NCI-H2029 treated with DMSO at 0.1 percent for 48 hours (cell line): ENCODE measurements at places on chromosomes 5 and 9.
A peak's percentile ranks its signal among the peaks of the same experiment; 100 is the strongest.

DNA sequence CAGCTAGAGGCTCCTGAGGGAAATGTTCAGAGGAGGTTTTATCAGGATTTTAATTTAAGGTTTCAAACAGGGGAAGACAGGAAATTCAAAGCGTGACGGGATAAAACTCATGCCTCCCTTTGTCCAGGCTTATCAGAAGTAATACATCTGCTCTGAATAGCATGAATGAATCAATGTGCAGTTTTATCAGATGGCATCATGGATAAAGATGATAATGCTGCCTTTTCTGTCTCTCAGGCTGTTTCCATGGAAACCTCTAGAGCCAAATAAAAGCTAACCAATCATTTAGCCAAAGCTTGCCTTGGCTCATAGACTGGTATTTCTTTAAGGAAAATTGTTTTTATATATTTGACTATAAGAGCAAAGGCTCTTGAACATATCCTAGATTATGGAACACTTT is 16.4 kb downstream of the MFAP3 start:
- no peak for DNase-seq

- no peak for DNase-seq
Observed at GRCh38 chr5:40223884-40224402, 455.8 kb upstream of the PTGER4 start.

DNA sequence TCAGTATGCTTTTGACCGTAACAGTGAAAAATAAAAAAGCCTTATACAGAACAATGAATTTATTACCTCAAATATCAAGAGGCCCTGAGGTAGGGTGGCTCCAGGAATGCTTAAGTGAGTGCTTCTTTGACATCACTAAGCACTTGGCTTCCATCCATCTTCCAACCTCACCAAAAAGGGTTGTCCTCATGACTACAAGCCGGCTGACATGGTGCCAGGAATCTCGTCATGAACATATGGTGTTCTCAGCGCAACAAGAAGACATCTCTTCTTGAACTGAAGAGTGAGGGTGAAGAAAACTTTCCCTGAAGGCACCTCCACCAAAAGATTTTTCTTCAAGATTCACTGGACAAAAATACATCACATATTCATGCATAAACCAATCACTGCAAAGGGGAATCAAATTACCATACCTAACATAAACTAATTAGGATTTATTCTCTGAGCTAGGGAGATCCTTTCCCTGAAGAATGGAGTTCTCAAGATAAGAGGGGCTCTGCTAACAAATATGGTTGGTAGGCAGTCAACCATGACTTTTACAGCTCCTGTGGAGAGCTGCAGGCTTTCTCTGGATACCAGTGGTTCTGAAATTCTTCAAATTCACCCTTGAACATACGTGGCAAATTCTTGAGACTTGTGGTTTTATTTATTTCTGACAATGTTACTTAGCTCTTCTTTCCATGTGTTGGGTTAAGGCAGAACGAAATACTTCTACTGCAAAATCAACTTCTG is 49.5 kb downstream of the AGXT2 start:
- peak; percentile 30 for DNase-seq

DNA sequence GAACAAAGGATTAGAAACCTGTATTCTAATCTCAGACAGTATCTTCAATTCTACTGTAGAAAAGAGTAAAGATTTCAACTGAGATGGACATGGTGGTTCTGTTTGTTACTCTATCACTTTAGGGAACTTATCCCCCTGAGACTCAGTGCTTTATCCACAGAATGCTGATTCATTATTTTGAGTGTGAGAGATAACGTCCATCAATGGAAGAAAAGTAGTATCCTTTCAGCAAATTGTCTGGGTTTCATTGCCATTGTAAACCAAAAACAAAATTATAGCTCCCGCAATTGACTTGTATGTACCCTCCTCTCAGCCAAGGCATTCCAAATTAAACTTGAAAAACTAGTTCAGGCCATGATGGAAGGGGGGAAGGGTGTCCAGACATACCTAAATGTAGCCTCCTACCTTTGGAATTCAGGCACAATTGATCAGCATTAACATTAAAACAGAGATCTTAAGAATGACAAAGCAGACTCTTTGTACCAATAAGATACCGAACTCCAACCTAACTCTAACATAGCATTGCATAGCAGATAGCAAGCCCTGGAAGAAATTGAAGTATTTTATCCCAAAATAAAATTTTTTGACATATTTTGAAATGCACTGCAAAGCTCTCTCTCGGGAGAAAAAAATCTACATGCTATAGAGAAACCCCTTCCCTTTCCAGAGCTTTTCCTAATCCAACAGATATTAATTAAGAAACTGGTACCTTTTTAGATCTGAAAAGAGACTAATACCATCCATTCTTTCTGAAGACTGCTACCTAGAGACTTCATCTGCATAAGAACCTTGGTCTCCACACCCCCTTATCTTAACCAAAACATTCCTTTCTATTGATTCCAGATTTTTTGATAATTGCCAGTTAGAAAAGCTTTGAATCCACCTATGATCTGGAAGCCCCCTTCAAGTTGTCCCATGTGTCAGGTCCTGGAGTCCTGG is 1055.7 kb downstream of the PTPRD start:
- DNase-seq, result no peak

DNA sequence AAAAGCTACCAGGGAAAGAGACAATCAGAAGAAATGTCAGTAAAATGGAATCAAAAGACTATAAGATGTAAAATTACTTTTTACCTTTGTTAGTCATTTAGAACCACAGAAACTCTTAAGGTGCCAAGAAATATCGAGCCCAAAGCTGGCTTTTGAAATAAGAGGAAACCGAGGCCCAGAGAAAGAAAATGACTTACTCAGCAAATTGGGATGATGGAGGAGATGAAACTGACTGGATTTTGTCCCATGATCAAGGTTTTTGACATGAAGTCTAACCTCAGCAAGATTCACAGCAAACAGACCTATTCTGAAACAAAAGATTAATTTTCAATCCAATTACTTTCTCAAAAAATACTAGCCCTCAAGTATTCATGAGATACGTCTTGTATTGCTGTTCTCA is 696.2 kb upstream of the WWC1 start:
- DNase-seq, result no peak
